ENCODE measurements at places on chromosomes 13 and 19.

GRCh38 chr13:81142306-81142999 lies 801.5 kb upstream of the SPRY2 start:
- no peak for DNase-seq

GRCh38 chr13:102599426-102600012 lies 2.7 kb downstream of the TPP2 start:
- DNase-seq: no peak

DNA sequence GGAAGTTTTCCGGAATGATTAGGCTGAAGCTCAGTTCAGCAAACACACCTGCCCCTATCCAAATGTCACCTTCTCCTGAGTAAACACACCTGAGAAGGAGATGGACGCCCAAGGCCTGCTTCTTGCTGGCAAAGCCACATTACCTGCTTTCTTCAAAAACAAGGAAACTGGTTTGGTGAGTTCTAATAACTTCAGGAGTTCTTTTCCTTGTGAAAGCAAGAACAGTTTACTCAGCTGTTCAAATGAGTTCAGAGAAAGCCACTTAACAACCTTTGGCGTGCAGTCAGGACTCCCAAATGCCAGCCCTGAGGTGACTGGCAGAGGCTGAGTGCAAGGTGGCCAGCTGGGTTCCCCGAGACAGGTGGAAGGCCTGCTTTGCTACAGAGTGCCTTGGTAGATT lies 160.5 kb downstream of the STK24 start:
- DNase-seq: no peak

DNA sequence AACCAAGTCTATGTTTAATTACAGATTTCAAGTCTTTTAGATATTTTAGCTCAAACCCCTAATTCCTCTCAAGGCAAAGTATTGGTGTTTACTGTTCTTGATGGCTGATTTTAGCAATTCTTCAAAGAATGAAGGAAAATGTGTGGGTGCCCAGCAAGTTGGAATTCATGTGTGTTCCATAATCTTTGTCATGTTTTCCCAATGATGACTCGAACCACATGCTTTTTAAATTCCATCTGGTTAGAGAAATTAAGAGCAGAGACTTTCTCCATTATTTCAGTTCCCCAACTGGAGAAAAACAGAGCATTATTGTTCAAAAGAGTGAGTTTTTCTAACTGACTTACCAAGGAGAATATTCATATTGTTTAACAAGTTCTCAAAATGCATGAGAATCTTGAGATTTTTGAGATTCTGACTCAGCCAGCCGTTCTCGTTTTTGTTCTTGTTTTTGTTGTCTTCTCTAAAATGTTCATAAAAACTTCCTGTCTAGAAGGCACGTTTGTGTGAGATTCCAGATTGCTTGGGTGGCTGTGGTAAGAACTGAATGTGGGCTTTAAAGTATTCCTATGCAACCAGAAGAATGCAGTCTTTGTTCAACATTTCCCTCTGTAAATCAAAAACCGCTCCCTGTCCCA lies 404.7 kb downstream of the IRS2 start:
- no peak for DNase-seq

- no peak for DNase-seq
Observed at GRCh38 chr13:60328073-60328472, 68.9 kb upstream of the TDRD3 start.

Measured in activated T-helper 2 cell treated with anti-CD3 and anti-CD28 coated beads, Interferon-gamma antibody, Interleukin-2, Interleukin-4, amounts not matched to agents 10 μg/mL and 5 μg/mL and 100 μg/mL, durations not matched to agents 14 hours and 24 hours and 36 hours (primary cell).